ENCODE measurements at places on chromosomes 7 and 10. TPM values are rescaled to one million over a fixed set of nuclear protein-coding genes. Genes with fewer than 3 reads are reported as not detected.

DNA sequence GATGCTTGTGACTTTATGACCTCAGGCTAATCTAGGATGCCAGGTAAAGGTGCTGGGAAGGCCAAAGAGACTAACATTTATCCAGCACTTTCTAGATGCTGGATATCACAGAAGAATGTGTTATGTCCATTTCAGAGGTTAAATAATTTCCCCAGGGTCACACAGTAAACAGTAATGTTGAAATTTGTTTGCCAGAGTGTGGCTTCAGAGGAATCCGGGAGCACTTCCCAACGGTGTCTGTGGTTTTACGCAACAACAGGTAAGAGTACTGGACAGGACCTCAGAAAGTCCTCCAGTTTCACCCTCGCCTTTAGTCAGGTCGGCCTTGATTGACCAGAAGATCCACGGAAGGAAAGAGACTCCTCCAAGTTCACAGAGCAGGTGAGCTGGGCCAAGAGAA lies 1.7 kb downstream of the SHTN1 start:
- no peak for DNase-seq

GRCh38 chr7:152511736-152512135 lies 75.9 kb upstream of the KMT2C start:
- no peak for DNase-seq

- DNase-seq: no peak
Observed at GRCh38 chr10:113226399-113226798, 276.4 kb downstream of the TCF7L2 start.

DNA sequence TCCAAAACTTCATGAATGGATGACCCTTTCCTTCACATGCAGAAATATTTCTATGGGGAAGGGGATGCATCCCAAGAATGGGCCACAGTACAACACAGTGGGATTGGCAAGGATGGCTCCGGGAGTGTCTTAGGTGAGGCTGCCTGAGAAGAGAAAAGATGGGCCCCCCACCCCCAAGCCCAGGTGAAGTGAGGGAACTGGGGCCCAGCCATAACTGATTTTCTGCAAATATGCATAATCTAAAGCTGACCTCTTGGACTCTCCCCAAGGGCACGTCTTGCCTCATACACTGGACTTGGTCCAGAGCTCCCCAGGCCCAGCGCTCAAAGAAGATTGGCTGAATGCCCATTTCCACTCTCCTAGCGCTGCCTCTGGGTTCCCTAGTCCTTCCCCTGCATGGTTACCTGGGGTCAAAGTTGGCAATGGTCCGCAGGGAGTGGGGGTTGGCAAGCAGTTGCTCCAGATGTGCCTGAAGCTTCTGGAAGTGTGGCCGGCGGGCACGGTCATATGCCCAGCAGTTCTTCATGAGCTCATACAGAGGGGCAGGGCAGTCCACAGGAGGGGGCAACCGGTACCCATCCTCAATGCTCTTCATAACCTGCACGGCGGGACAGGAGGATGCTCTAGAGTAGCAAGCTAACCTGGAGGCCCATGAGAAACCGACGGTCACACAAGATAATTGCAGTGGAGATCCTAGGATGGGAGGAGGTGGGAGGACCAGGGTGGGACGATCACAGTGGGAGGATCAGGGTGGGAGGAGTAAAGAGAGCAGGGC lies 12.3 kb downstream of the ZYX start:
- DNase-seq: peak; percentile 67

DNA sequence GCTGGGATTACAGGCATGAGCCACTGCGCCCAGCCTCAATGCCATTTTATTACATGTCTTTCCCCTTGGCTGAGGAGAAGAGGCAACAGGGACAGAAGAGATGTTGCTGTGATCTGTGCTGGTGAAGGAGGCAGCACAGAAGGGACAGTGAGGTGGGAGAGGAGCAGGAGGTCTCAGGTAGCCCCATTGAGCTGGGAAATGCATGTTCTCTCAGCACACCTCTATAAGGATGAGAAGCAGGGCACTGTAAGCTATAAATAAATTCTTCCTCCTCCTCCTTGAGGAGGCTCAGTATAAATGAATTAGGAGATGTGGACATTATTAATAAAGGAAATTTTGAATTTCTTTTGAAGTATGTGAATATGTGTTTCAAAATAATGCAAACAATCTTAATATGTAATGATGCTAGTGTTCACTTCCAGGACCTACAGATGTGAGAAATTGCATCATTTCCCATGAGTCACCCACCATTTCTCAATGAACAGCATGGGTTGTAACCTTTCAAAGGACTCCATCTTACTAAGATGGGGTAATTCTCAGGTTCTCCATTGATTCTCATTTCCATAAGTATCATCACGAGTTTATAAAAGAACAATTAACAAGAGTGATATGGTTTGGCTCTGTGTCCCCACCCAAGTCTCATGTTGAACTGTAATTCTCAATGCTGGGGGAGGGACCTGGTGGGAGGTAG lies 88.9 kb upstream of the ODAD2 start:
- no peak for DNase-seq

GRCh38 chr10:70191161-70191971 lies 21.1 kb upstream of the SAR1A start:
- no peak for DNase-seq

DNA sequence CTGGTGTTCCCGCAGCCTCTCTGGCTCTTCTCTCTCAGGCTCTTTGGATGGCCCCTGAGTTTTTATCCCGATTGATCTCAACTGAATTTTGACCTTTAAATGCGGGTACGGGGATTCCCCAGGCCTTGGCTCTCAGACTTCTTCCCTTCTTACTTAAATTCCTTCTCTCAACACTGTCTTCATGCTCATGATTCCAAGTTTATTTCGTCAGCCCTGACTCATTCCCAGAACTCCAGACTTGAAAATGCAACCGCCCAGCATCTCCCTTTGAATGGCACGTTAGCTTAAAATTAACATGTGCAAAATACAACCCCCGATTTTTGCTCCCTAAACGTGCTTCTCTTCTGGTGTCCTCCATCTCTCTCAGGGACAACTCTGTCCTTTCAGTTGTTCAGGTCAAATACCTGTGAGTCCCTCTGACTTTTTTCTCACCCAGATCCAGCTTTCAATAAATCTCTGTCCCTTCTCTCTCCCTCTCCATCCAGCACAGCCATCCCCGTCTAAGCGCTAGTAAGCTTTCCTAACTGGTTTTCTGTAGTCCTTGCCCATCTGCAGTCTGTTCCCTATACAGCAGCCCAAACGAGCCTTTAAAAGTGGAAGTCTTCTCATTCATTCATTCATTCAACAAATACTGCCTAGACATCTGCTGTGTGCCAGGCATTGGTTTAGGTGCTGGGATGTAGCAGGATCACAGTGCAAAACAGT lies 7.1 kb downstream of the HECW1 start:
- no peak for DNase-seq

DNA sequence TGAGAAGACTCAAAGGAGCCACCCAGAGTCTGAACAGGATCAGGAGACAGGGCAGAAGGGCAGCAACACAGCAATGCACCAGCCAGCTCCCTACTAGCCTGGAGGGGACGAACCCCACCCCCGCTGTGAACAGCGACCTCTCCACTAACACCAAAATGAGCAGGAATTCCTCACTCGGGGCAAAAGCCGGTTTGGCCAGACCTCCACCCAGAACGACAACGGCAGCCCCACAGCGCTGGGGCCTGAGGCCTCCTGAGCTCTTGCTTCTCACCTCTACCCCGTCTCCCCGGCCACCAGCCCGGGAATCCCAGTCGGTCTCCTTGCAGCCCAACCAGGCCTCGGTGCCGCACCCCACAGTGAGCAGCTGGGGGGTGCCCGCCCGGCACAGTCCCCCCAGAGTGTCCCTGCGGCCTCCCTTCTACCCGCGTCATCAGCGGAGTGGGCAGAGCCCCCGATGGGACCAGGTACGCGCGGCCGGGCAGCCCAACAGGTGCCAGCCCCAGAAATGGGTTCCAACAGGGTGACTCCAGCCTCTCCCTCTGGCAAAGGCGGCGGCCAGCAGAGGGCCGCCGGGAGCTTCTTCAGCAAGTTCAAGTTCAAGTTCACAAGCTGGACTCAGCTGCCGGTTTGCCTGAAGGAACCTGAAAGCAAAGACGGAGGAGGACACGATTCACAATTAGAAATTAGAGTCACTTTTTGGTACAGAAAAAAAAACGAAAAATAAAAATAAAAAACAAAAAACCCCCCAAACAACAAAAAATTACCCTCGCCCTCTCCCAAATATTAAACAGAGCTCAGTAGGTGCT lies 129.0 kb downstream of the MARCHF5 start:
- peak; percentile 77 for DNase-seq

DNA sequence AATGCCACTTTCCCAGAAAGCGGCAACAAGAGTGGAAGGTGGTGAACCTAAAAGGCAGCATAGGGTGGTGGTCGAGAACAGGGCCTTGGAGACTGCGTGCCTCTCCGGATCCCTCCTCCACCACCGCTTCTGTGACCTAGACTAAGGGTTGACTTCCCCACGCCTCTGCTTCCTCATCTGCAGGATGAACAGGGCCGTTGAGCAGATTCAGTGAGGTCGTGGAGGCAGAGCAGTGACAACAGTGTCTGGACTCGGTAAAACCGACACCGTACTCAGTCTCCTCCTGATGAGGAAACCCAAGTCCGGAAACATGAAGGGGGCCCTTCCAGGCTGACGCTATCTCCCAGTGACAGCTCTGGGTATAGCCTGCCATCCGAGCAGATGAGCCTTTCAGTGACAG lies 162.6 kb downstream of the CELF2 start:
- DNase-seq: no peak

GRCh38 chr7:92251181-92251580 lies 5.4 kb downstream of the ANKIB1 start:
- no peak for DNase-seq

DNA sequence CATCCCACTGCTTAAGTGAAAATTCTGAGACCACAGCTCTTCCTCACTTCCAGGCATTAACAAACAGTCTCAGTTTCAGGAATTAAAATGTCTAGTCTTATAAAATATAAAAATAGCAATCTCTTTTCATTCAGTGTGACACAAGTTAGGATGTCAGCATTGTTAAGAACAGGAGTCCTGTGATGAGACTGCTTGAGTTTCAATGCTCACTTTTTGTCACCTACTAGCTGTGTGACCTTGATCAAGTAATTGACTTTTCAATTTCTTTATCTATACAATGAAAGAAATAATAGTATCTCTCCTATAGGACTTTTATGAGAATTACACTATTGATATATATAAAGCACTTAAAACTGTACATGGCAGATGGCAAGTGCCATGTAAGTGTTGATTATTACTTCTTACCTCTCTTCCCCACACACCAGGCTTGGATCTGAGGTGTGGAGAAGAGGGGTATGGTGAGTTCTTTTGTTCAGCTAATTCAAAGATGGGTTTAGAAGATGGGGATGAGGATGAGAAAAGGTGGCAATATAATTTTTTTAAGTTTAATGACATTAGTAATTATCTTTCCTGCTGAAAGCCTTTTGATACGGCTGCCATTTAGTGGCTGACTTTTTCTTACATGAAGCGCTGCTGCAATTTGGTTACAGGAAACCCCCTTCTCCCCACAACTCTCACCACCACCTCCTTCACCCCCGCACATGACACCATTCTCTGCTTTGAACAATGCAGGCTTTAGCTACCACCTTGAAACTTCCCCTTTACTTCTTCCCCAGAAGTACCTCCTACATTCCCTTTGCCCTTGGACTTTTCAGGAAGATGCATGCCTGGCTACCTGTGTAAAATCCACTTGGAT lies 20.8 kb upstream of the HYAL4 start:
- no peak for DNase-seq

- no peak for DNase-seq
Observed at GRCh38 chr10:87860156-87860795, 3.1 kb downstream of the KLLN start.

DNA sequence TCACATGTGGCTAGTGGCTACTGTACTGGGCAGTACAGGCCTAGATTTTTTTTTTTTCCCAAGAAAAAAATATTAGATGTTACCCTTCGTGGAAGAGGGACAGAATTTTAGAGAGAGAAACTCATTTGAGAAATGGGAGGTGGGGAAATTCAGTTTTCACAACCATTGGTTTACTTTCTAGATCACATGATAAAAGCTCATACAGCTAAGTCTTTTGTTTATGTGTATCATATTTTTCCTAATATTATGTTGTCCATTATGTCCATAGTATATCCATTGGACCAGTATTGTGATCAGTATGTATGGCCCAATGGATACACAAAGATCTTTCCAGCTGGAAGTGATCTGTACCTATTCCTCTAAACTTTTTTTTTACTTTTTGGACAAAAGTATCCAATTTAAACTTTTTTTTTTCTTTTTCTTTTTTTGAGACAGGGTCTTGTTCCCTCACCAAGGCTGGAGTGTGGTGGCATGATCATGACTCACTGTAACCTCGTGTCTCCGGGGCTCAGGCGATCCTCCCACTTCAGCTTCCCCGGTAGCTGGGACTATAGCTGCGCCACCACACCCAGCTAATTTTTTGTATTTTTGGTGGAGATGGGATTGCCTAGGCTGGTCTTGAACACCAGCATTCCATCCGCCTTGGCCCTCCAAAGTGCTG lies 4.1 kb downstream of the CALU start:
- peak; percentile 56 for DNase-seq

GRCh38 chr7:157685430-157686284 lies 348.9 kb downstream of the DNAJB6 start:
- no peak for DNase-seq

GRCh38 chr10:124799211-124799610 lies 2.4 kb upstream of the ABRAXAS2 start:
- no peak for DNase-seq

DNA sequence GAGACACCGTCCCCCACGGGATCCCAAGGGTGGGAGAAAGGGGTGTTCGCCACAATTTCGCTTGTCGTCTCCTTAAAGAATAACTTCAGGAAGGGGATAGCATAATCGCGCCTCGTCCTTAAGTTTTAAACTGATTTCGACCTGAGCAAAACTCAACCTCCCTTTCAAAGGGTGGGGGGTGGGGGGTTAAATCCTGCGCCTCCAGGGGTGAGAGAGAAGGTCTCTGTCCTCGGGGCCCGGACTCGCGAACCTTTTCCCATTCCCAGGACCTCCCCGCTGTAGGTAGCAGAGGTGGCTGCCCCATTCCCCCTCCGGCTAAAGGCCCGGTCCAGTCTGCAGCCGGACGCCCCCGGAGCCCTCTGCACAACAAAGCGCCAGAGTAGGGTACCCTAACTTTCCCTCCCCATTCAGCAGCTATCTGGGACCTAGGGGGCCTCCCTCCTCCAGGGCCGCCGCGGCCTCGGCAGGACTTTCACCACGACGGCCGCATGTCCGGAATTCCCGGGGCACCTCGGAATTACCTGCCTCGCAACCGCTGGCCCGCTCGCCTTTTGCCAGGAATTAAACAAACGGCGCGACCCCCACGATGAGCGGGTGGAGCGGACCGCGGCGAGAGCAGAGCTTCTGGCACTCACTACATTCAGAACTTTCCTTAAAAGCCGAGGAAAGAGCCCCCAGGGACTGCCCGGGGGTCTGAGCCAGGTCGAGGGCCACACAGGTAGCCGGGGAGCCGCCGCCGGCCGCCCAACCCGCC lies 1.7 kb downstream of the CDK6 start:
- peak; percentile 81 for DNase-seq

GRCh38 chr7:70432567-70433001 lies 699.4 kb upstream of the GALNT17 start:
- no peak for DNase-seq

Gene MYL10
- 0.23 TPM for polyA plus RNA-seq

Gene PLCE1
- polyA plus RNA-seq: 22.3 TPM

Gene PDSS1
- polyA plus RNA-seq: 11.2 TPM

Gene TCTN3
- 61.3 TPM for polyA plus RNA-seq

Gene SPDYE9
- polyA plus RNA-seq: 1.00 TPM

Gene NODAL
- polyA plus RNA-seq: 0.92 TPM

Gene SKAP2
- 53.4 TPM for polyA plus RNA-seq

Gene CYP26C1
- not detected for polyA plus RNA-seq

Gene HNRNPF
- 167 TPM for polyA plus RNA-seq
